ENCODE measurements at places on chromosomes 12 and 14.
A peak's percentile ranks its signal among the peaks of the same experiment; 100 is the strongest.

DNA sequence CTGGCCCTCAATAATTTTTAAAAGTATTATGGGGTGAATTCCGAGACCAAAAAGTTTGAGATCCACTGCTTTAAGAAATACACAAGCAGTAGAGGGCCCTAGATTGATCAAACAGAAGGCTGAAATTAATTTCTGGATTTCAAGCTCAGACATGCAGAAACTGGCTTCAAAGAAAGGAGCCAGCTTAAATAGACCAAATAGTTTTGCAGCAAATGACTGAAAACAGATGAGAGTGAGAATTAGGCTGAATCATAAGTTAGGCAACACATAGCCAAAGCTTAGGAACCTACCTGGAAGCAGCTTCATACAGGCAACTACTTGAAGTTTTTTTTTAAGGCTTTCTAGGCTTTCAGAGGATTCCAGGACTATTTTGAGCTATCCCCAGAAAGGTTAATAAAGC lies 12.4 kb downstream of the ATF7 start:
- DNase-seq = no peak

- no peak for DNase-seq
These were observed 30.9 kb downstream of the CCDC92 start for GRCh38 chr12:123941624-123942237.

DNA sequence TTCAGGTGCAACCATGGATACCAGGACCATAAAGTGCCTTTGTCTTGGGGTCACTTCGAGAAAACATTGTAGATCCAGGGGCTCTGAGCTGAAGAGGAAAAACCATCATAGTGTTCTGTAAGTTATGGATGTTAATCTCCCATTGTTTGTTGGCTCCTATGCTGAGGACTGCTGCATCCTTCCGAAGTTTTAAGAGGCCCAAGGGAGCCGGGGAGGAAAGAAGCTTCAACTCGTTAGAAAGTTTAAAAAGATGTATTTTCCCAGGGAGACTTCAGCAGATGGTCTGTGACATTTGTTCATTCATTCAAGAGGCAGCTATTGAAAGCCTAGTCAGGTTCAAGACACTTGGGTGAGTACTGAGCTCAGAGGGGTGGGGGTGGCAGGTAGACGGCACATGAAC lies 378.8 kb upstream of the TBX3 start:
- no peak for DNase-seq

- peak; percentile 58 for DNase-seq
These were observed 13.9 kb downstream of the EVL start for GRCh38 chr14:100078997-100079725.

DNA sequence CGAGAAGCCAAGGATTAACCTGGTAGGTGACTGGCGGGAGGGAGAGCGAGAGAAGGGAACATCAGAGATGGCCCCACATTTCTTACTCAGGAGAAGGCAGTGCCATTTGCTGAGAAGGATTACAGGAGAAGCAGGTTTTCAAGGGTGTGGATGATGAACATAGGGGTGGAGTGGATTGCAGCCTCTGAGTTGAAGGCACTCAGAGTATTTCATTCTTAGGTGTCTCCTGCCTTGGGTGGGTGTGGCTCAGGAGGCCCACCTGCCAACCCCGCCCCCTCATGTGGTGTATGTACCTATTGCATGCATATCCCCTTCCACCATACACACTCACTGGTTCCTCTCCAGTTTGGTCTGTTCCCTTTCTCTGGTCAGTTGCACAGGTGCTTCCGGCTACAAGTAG lies 6.3 kb downstream of the ESPL1 start:
- DNase-seq = no peak

- no peak for DNase-seq
These were observed 10.1 kb upstream of the GRIP1 start for GRCh38 chr12:66688846-66689439.

GRCh38 chr14:53692451-53692850 lies 264.2 kb downstream of the BMP4 start:
- DNase-seq = no peak

DNA sequence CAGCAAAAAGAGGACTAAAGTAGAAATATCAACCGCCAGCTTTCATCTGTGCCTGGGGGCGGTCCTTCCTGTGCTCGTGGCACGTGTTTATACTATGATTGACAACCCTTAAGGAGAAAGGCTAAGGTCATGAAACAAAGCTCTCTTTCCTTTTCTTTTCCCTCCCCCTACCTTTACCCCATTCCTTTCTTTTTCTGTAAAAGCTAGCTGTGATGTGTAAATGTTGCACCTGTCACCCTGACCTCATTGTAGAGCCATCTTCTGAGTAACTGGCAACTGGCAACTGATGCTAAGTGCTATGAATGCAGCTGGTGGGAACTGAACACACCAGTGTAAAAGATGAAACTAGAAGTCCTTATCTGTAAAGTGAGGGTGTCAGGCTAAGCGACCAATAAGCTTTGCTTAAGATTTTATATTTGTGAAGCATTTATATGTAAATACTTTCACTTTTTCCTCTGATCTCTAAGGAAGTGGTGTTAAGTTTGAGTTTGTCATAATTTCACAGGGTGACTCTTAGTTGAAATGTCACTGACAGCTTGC lies 102.8 kb upstream of the BCAT1 start:
- no peak for DNase-seq

DNA sequence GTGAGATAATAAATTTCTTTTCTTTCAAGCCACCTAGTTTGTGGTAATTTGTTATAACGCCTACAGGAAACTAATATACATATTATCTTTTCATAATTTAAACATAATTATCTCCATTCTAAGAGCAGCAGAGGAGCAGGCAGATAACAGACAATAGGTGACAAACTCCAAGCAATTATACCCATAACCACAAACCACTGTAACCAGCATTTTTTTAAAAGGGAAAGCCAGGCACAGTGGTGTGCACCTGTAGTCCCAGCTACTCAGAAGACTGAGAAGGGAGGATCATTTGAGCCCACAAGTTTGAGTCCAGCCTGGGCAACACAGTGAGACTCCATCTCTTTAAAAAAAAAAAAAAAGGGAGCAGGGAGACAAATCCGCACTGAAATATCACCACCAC lies 54.9 kb downstream of the ATF7 start:
- no peak for DNase-seq

GRCh38 chr12:23949348-23950209 lies at the start of gene SOX5:
Gene SOX5, minus strand, starts transcription at chr12:23949670. Its CDS starts 69 bp downstream, at chr12:23949601.
- DNase-seq = no peak

- no peak for DNase-seq
These were observed 5.8 kb upstream of the BICD1 start for GRCh38 chr12:32100888-32101287.

Measured in stimulated activated CD4-positive, alpha-beta T cell treated with anti-CD3 and anti-CD28 coated beads, TNF-alpha, amount 100 ng/mL, for 1 hour (primary cell).